LoVo (cell line): ENCODE measurements at places on chromosomes 3 and 15.
A peak's percentile ranks its signal among the peaks of the same experiment; 100 is the strongest.

- DNase-seq: no peak
These were observed 121.5 kb downstream of the SLC9A9 start for GRCh38 chr3:143726727-143727126.

DNA sequence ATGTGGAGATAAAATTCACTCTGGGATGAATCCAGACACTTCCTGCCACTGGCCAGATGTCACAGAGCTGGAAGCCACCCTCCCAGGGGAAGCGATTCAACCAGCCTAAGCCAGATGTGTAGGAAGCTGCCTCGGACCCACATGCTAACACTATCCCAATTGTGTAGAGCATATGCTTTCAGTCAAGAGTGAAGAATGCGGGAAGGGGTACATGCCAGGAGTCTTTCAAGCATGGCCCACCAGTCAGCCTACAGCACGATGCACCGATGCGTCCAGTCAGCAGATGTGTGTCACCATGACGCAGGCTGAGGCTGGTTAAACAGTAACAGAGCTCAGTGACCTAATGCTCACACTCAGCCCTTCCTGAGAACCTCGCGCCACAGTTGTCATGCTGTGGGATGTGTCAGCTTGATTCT is 38.8 kb upstream of the BNC1 start:
- DNase-seq: no peak

- no peak for DNase-seq
These were observed 14.8 kb downstream of the CLK3 start for GRCh38 chr15:74630284-74631086.

- no peak for DNase-seq
These were observed 7.8 kb upstream of the CORO2B start for GRCh38 chr15:68570974-68571373.

- DNase-seq: no peak
These were observed 77.2 kb upstream of the KCNMB2 start for GRCh38 chr3:178459038-178459410.

DNA sequence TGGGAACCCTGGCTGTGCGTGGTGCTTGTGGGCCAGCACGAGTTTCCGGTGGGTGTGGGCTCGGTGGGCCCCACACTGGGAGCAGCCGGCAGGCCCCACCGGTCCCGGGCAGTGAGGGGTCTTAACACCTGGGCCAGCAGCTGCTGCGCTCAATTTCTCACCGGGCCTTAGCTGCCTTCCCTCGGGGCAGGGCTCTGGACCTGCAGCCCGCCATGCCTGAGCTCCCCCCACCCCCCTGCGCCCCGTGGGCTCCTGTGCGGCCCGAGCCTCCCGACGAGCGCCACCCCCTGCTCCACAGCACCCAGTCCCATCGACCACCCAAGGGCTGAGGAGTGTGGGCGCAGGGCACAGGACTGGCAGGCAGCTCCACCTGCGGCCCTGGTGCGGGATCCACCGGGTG is 49.4 kb downstream of the TM4SF18 start:
- no peak for DNase-seq

DNA sequence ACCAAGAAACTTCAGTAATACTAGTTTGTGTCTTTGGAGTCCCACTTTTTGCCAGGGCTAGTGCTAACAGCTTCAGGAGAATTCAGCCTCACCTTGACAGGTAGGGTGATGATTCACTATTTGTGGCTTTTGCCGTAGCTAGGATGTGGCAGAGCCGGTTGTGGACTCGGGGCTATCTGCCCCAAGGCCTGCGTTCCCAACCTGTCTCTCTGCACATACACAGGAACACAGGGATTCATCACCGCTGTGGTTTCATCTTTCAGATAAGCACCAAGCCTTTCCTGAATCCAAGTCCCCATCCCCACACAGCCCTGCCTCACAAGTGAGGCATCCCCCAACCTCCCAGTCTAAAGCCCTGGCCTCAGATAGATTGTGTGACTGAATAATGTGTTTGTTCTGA is 45.2 kb upstream of the POLG start:
- DNase-seq: no peak

DNA sequence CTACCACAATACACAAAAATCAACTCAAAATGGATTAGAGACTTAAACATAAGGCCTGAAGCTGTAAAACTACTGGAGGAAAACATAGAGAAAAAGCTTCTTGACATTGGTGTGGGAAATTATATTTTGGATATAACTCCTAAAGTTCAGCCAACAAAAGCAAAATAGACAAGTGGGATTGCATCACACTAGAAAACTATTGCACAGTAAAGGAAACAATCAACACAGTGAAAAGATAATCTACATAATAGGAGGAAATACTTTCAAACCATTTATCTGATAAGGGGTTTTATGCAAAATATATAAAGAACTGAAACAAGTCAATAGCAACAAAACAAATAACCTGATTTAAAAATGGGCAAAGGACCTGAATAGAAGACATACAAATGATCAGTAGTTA is 37.6 kb upstream of the TP63 start:
- DNase-seq: no peak

GRCh38 chr15:74545776-74546656 is 5.0 kb downstream of the ARID3B start:
- peak; percentile 99 for DNase-seq

GRCh38 chr3:22399566-22399965 is 648.6 kb upstream of the ZNF385D start:
- DNase-seq: no peak

GRCh38 chr3:42729404-42730145 is 27.0 kb upstream of the HHATL start:
- no peak for DNase-seq

DNA sequence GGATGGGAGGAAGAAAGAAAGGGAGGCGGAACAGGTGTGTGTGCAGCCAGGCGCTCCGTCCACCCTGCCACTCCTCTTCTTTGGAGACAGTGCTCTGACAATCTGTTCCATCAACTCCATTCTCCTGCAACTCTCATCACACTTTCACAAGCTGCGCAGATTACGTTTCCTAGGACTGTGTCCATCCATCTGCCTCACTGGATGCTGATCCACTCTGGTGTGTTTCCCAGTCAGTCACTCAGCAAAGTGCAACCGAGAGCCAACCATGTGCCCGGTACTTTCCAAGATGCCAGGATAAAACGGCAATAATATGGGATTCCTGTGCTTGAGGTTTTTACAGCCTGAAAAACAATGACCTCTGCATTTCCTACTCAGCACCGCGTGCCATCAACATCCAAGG is 59.6 kb downstream of the SLC12A8 start:
- DNase-seq: no peak

DNA sequence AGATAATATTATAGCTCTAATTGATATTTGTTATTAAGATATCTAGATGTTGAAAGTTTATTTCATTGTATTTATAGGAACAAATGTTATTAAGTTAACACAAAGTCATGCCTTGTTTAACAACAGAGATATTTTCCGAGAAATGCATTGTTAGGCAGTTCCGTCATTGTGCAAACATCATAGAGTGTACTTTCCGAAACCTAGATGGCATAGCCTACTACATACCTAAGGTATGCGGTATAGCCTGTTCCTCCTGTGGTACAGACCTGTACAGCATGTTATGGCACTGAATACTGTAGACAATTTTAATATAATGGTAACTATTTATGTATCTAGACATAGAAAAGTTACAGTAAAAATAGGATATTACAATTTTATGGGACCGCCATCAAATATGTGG is 114.3 kb downstream of the NAALADL2 start:
- no peak for DNase-seq

- DNase-seq: no peak
These were observed 35.4 kb downstream of the CD200R1L start for GRCh38 chr3:112811131-112811884.

DNA sequence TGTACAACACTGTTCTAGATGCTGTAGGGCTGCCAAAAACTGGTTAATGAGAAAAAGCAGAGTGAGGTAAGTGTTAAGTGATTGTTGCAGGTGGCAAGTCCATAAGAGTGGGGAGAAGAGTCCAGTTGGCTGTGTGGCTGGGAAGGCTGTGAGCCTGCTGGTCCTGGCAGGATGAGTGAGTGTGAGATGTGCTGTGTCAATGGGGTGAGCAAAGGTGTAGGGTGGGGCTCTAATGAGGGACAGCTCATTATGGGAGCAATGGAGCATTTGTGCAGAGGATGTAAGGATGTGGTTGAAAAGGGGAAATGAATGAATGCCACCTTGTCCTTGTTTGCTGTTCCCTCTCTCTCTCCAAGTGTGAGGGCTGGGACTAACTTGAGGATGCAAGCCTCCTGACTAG is 145.3 kb upstream of the ROPN1 start:
- no peak for DNase-seq

DNA sequence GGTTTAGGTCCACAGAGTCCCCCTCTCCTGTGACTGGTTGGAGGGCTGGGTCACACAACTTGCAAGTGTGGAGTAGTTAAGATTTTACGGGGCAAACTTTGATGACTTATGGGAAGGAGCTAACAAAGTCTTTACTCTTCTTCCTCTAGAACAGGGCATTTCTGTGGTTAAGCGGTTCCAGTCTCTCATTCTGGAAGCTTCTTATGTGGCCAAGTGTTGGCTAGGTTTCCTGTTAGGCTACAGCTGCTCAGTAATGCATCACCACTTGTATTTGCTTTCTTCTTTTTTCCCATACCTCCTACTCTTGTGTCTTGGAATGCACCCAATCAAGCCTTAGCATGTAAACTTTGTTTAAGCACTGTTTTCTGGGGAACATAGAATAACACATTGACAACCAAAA is 100.6 kb upstream of the PLAAT1 start:
- DNase-seq: no peak

DNA sequence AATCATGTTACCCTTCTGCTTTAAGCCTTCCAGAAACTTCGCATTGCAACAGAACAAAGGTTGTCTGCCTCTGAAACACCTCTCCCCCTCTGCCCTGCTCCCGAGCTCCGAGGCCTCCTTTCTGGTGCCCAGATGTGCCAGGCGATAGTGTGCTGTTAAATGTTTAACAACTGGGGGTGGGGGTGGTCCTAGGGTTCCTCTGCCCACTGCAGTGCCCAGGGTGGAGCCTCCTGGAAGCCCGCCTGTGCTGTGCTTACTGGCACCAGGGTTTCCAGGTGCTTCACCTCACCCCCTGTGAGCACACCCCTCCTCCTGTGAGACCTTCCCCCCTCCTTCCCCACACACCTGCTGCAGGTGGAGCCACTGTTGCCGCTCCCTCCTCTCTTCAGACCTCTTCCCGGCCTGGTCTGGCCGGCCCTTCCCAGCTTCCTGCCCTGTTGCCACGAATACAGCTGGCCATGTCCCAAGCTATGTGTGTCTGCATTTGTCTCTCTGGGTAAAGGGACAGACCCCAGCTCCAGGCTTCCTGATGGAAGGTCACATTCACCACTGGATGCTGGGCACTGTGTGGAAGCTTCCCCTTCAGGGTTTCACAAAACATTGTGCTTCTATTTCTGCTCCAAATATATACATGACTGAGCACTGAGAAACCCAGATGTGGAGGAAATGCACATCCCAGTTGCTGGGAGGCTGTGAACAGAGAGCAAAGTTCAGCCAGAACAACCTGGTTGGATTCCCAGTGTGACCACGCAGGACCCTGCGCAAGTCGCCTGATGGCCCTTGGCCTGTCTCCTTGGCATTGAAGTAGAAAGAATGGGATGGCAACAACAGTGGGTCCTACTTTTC is 37.2 kb downstream of the MGLL start:
- DNase-seq: no peak

GRCh38 chr3:37310666-37311050 is 136.3 kb upstream of the LRRFIP2 start:
- no peak for DNase-seq

DNA sequence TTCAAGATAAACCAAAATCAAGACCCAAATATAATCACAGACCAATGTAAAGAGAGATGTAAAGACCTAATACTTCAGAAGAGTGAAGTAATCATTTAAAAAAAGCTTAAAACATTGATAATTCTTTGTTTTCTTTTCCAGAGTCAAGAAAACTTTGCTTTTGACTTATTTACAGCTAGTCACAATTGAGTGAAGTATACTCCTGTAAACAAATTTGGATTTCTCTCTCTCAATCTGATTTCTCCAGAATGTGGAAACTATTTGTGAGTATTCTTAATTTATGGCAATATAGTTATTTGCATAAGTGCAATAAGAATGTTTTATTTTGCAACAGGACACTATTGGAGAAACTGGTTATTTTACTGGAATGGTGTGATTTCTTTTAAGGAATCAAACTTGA is 43.7 kb upstream of the ZBTB20 start:
- DNase-seq: no peak

DNA sequence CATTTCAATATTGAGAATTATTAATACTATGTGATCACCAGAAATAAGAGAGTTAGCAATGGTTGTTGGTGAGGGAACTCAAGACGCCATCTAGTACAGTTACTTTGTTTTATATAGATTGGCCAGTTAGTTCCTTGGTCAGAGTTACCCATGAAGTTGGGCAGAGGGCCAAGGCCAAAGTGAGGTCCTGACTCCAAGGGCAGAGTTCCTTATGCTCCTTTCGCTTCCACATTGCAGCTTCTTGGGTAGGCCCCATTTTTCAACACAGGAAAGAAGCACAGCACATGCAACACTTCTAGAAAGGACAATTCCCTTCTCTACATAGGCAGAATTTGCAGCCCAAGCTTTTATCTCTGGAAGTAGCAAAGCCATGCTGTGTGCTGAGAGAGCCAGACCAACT is 178.6 kb downstream of the KCNAB1 start:
- DNase-seq: no peak

DNA sequence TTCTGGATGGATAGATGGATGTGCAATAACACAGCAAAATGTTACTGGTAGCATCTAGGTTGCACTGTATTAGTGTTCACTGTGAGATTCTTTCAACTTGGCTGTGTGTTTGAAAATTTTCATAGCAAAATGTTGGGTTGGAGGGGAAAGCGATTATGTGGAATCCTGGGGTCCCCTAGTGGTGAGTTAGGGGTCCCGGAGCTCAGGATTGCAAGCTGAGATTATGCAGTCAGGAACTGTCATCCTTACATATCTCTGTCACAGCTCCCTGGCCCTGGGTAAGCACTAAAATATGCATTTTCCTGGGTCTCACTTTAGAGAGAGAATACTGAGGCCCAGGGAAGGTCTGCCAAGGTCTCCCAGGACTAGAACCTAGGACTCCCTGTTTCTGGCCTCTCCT is 77.2 kb downstream of the CEMIP start:
- DNase-seq: peak; percentile 18

DNA sequence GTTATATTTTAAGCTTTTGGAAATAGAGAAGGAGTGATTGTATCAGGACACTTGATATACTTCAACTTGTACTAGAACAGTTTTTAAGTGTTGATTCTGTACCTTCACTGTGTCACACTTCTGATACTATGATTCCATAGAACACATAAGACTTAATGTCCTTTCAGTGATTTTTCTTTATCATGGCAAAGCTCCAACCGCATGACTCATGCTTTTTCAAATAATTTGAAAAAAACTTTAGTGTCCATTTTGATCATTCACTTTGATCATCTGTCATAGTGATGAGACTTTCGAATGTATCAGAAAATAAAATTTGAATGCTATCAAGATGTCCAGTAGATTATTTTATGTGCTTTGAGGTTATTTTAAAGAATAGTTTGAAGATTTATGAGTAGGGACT is 32.0 kb downstream of the AP4E1 start:
- no peak for DNase-seq

GRCh38 chr3:183537295-183537730 is 18.2 kb downstream of the KLHL6 start:
- DNase-seq: no peak

- DNase-seq: no peak
These were observed 104.1 kb downstream of the TPRA1 start for GRCh38 chr3:127486321-127486944.
